SK-N-DZ (cell line): ENCODE measurements at places on chromosomes 4 and X.

DNA sequence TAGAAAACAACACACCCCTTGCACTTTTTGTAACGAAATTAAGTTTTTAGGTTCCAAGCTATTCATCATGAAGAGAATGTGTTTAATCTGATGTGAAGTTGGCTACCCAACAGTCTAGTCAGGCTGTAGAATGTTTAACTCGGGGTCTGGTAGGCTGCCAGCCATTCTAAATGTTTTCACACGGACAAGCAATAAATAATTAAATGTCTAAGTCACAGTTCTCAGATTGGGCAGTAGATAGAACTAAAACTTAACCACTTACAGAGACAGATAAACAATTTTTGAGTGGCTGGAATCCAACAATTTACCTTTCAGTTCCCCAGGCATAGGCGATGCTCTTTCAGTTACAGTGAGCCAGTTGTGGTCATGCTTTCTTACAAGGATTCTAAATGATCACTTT, 66.5 kb downstream of the CHIC2 start:
- no peak for DNase-seq

- DNase-seq, result no peak
These were observed 205.7 kb upstream of the BCOR start for GRCh38 chrX:40303256-40304077.

- DNase-seq, result no peak
These were observed 733.7 kb upstream of the FRG1 start for GRCh38 chr4:189206953-189207352.

GRCh38 chr4:11069581-11070211, 359.0 kb downstream of the HS3ST1 start:
- DNase-seq, result no peak

GRCh38 chr4:153502584-153502983, 36.4 kb downstream of the TMEM131L start:
- no peak for DNase-seq

- no peak for DNase-seq
These were observed 36.5 kb downstream of the SUPT20HL1 start for GRCh38 chrX:24396931-24397279.

DNA sequence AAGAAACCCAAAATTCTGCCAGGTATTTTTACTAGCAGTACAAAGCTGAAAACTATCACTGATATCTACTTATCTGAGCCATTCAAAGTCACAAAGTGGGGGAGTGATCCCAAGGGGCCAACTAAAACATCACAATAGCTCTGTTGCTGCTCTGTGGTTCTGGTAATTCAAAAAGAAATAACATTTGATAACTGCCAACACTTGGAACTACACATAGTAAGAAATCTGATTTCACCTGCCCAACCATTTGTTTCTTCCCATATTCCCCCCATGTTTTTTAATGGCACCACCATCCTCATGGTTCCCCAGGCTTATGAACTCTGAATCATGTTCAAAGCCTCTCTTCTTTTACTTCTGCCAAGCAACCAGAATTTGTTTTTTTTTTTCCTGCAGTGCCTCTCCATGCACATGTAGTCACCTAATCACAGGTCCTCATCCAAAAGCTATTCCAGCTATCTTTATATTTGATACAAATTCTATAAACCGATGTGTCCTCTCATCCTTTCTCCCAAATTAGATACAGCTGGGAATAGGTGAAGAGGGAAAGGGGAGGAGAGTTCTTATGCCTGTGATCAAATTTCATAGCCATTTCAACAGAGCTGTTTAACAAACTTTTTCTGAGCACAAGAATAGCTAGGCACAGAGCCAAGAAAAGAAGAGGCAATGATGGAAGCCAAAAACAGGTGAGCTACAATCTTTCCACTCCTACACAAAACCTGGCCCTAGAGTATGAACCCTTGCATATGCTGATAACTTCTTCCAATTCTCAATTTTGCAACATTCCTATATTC, 7.7 kb downstream of the AMMECR1 start:
- no peak for DNase-seq

- no peak for DNase-seq
These were observed 31.0 kb upstream of the PLK4 start for GRCh38 chr4:127849505-127850234.

DNA sequence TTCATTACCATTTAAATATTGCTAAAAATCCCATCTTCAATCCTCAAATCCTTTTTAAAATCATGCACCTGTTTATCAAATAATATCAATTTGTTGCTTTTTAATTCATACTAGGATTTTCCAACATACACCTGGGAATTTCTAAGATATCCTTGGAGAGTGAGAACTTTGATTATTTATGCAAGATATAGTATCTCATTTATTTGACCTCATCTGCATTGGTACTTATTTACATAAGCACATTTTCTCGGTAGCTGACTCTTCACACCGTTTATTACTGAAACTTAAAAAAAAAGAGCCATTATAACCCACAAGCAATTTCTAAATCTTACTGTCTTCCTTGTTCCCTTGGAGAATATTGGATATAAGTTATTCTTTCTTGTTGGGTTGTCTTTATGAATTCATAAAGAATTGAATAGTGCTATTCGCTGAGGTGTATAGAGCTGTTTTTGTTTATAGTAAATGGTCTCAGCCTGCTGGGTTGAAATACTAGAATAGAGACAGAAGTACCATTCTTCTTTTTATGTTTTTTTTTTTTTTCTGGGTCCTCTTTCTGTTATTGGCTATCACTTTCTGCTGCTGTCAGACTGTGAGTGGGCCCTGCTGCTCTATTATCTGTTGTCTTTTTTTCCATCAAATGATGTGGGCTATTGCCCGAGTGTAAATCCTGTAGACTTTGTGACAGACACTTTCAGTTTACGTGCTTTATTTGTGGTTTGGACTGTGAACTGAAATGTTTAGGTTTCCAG, 2.9 kb downstream of the UGT8 start:
- DNase-seq, result no peak

GRCh38 chr4:38371391-38371851, 292.6 kb upstream of the KLF3 start:
- DNase-seq, result no peak

DNA sequence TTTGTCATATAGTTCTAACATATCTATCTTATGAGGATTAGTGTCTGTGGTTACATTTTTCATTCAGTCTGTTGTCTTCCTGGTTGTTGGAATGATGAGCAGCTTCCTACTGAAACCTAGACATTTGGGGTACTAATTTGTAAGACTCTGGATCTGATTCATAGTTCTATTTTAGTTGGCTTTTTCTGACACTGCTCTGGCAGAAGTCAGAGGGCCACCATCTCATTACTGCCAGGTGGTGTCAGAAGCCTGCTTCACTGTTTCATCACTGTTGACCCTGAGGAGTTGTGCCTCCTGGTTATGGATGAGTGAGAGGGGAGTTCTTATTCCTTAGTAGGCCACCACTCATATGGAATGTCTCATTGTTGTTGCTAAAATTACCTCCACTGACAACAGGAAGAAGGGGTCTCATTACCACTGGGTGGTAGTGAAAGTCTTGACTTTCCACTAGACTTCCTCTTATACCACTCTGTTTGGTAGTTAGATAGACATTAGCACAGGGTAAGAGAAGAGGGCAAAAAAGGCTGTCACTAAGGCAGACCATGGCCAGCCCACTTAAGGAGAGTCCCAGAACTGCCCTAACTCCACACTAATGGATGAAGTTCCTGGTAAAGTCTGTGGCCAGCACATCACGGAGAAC, 395.2 kb downstream of the SPOCK3 start:
- no peak for DNase-seq

DNA sequence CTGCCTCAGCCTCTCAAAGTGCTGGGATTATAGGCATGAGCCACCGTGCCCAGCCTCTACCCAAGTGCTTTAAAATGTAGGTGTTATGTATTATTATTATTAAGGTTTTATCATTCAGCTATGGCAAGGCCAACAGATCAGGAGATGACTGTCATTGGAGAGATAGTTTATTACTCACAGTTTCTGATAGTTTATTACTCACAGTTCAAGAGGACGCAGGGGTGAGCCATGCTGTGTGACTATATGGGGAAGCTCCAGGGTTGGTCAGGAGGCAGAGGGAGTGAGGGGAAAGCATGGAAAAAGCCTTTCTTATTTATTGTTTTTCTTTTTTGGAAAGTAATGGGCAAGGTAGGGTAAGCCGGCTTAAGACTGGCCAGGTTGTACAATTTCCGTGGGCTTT, 25.4 kb upstream of the ARSD start:
- DNase-seq, result no peak

DNA sequence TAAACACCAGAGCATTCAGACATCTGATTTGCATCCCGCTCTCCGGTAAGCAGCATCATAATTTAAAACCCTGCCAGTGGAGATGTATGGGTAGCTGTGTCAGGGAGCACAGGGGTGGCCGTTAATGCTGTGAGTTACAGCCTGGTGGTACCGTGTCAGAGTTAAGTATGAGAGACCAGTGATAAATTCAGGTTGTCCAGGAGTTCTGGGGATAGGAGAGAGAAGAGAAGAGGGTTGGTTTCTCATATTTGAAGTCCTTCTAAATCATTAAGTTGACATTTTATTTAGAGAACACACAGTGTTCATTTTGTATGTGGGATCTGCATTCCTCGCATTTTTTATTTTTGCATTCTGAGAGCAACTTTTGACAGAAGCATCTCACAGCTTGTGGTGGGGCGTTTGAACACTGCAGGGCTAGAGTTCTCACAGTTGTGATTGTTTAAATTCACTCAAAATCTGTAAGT, 157.6 kb downstream of the DCLK2 start:
- no peak for DNase-seq

- DNase-seq, result no peak
These were observed 1001.6 kb upstream of the IGFBP7 start for GRCh38 chr4:58111818-58112217.

DNA sequence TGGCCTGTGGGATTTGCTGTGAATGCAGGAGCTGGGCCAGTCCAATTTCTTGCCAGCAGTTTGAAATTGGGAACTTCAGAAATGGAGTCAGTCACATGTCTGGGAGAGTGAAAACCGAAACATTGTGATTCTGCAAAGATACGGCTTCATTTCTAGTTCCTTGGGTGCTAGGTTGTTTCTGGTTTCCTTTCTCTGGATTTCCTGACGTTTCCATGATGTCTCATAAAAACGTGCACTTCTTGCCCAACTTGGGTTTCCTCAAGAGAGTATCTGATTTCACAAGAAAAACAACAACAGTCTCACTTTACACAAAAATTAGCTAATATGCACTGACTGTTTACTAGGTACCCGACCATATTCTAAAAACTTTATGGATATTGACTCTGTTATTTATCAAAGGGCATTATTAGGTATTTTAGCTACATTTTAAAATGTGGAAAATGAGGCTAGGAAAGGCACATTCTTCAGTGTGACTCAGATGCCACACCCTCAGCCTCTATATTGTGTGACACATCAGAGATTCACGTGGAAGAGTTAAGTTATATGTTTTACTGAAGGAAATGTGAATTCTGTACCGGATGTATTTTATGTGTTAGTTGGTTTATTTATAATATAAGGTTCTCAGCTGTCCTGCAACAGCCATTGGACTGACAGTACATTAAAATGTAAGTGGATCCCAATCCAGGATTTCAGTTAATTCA, 225.0 kb upstream of the PUDP start:
- DNase-seq, result no peak

- DNase-seq, result no peak
These were observed 128.3 kb upstream of the MED14 start for GRCh38 chrX:40863671-40864070.

DNA sequence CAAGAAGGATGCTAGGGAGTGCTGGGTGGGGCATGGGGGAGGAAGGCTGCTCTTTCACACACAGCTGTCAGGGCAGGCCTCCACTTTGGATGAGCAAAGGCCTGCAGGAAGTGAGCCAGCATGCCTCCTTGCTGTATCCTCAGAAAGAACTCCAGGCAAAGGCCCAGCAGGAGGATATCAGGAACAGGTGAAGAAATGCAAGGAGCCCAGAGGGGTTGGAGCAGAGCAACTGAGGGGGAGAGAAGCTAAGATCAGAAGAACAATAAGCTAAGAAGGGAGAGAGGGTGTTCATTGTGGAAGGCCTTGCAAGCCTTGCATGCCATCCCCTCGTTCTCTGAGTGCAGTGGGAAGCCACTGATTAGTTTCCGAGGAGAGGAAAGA, 115.1 kb downstream of the CAMK2D start:
- no peak for DNase-seq

GRCh38 chr4:10063544-10064300, 42.4 kb upstream of the SLC2A9 start:
- DNase-seq, result peak; percentile 71
